ENCODE measurements at places on chromosomes 4 and X.

DNA sequence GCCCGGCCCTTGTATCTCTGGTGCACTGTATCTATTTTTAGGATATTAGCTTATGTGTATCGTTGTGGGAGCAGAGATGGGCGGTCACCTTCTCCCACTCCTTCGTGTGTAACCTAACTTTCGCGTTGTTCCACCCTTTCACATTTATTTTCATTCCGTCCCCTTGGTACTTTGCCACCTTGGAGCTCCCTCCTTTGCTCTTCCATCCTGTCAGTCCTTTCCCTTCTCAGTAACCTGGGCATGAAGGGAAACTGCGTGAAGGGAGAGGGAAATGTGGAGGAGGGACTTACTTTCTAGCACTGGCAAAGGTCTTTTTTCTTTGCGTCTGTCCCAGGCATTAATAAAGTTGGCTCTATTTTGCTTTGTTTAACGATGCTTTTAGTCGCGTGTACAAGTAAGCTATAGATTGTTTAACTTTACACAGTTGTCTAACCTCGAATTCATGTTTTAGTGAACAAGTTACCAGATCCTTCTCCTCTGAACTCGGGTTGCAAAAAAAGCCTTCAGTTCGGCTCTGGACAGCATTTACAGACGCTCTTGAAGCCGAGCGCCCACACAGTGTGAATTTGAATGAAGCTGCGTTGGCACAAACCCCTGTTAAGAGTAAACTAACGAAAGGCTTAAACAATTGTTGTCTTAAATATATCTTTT, 3.9 kb downstream of the PCDH10 start:
- no peak for DNase-seq

DNA sequence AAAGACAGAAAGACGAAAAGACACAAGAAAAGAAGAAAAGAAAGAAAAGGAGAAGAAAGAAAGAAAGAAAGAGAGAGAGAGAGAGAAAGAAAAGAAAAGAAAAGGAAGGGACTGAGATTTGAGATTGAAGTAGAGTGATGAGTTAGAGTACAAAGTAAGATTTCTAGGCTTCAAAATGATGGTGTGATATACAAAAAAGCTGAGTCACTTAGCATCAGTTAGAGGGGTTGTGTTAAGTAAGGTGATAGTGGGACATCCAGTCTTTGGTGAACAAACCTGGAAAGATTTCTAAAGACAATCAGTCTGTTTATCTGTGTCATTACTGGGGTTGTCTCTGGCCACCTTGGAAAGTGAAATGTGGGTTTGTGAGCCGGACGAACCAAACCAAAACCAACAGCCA, 13.5 kb downstream of the SLC10A6 start:
- DNase-seq, result no peak

DNA sequence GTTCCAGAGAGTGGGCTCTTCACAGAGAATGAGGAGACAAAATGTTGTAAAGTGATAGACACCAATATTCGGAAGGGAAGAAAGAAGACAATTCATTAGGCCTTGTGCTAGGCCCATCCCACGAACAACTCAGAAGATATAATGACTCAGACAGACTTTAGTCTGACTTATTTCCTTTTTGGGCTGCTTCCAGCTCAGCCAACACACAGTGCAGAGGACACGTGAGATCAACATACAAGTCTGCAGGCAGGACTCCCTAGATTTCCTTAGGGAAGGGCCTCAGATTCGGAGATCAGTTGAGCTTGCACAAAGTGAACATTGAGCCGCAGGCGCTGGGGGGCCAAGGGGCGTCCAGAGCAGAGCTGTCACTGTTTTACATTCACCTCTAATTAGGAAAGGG, 290.7 kb upstream of the TENM3 start:
- no peak for DNase-seq

GRCh38 chrX:16386126-16386525, 218.8 kb downstream of the MAGEB17 start:
- DNase-seq, result no peak

DNA sequence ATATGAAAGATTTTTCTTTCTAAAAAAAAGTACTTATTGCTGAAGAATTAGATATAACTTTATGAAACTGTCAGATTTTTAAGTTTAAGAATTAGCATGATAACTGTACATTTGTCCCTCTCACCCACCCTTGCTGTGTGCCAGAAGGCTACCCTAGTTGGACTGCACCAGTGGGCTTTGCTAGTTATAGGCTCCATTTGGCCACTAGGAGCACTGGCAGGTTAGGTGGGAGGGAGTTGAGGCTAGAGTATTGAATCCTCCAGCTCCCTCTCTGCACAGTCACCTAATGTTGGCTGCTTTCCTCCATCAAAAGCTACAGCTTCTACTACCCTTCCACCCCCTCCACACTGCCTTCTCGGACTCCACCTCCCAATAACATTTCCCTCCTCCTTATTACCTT, 84.2 kb downstream of the TASL start:
- no peak for DNase-seq

- DNase-seq, result no peak
These were observed 289.4 kb upstream of the GK2 start for GRCh38 chr4:79697444-79697843.

DNA sequence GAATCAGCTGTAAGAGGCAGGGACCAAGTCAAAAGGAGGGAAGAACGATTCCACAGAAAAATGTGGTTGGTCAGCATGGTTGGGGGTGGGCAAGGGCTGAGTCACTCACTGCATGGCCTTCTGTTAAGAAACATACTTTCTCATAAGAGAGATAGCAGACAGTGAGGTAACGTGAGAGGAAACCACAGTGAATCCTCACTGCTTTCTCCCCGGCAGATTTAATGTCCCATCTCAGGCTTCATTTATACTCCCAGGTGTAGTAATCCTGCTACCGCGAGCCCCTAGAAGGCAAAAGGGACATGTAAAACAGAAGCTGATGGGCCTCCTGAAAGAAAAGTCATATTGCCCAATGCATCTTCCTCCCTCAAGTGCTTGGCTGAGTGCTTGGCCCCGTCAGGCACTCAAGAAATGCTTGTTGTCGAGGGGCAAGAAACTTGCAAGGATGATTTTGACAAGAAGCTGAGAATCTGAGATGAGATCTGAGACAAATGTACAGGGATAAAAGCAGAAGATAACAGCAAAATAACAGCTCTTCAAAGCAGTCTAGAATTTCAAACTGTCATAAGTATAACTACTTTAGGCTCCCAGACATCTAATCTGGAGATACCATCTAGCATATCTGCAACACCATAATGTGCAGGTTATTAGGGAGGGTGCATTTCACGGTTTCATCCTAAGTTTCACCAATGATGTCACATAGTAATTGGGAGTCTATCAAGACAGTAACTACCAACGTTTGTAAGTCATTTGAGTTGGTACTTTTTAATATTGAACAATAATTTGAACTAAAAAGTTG, 40.2 kb downstream of the SH3KBP1 start:
- no peak for DNase-seq

DNA sequence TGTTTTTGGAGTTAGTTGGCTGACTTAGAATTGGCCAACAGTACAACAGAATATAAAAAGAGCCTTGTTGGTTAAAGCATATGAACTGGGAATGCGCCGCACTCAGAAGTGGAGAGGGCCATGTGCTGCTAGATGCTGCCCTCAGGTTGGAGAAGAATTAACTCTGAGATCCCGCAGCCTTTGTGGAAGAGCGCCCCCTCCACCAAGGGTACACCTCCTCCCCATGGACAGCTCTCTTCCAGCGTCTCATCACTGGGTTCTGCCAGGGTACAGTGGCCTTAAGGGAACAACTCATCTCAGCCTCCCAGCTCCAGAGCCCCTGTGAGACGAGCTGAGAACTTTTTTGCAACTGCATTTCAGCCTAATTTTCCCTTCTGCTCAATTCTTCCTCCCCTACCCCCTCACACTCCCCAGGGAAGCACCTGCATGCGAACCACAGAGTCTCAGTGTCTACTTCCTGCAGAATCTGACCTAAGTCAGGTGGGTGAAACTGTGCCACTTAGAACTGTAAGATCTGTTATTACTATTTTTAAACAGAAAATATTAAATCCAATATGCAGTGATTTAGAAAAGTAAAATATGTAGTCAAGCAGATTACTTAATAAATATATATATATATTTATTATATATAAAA, 380.6 kb downstream of the RAB28 start:
- DNase-seq, result no peak

DNA sequence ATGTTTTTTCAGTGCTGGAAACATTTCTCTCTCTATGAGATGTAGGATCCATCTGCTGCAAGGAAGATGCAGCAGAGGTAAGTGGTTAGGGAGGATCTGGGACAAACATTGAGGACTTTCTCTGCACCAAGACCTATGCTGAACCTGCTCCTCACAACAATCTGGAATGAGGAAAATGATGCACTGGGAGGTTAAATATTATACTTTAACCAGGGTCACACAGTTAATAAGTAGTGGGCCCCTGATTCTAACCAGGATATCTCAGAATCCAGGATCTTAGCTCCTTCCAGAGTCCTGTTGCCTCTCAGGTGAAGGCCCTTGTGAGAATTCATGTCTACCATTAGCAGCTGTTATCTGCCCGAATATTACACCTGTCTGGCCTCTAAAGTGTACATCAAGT, 7.0 kb downstream of the CXCL9 start:
- DNase-seq, result no peak

GRCh38 chrX:38293741-38294140, 33.6 kb downstream of the RPGR start:
- no peak for DNase-seq

DNA sequence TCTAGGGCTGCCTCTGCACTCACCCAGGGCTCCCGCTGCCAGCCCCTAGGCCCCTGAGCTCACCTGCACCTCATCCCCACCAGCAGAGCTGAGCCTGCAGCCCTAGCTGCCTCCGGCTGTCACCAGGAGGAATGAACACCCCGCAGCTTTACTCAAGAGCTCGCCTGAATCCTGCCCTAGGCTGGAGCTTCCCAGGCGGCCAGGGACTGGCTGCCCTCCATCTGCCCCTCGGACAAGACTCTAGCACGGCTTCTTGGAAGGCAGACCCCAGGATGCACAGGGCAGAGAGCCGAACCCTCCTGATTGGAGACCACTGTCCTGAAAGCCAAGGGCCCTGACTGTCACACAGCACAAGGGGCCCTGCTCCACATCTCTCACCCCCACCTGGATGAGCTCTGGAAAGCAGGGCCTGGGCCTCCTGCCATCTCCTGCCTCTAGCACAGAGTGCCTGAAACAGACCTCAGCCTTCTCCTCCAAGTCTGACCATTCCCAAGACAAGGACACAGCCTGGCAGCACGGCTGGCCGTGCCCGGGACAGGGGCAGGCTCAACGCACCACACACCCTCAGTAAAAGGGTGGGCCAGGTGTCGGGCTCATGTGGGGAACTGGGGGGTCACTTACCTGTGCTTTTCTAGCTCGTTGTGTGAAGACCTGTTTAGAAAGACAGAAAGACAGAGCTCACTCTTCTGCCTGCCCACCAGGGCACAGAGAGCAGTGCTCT, 4.4 kb downstream of the MXD4 start:
- DNase-seq, result no peak

DNA sequence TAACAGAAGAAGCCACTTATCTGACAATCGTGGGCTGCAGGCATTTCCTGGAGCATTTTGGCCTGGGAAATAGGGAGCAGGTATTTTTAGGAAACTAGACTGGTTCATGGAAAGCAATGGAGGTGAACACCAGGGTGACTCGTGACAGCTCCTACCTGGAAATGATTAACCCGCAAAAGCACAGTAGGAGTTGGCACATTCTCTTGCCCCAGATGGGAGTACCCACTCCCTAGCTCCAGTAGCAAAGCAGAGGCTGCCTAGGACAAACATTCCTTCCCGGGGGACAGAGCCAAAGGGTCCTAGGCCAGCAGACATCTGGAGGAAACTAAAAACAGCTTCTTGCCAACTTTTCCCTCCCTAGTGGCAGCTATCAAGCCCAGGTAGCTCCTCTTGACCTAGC, 29.0 kb downstream of the RTL5 start:
- DNase-seq, result no peak

Data from cortex of kidney (tissue), 1 donor.